ENCODE measurements at places on chromosomes 11 and 22.

DNA sequence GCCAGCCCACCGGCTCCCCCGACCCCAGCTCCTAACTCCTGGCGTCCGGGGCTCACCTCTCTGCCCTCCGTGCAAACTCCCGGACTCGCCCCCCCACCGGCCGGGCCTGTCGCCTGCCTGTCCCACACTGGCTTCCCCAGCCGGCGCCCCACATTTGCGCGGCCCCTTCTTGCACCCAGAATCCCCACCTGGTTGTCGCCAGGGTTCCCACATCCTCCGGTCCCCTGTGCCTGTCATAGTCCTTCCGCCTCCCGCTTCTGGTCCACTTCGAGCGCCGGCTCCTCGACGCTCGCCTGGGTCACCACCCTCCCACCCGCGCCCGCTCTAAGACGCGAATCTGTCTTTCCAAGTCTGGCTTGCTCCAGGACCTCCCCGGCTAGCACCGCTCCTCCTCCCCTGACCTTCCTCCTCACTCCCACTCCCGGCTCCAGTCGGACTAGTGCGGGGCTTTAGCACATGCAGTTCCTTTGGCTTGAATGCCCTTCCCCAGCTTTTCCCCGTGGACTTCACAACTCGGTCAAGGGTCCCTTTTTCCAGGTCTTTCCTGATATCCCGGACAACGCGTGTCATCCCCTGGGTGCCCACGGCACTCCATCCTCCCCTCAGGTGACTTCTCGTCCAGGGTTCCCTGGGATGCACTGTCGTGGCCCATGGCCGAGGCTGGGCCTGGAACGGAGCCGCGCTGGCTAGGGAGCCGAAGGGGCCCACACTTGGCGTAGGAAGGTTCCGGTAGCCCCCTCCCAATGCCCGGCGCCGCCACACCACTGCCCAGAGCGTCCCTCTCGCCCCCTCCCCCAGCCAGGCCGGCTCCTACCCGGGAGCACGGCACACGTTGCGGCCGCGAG lies 635 bp downstream of the SCARF2 start:
- DNase-seq, result no peak

DNA sequence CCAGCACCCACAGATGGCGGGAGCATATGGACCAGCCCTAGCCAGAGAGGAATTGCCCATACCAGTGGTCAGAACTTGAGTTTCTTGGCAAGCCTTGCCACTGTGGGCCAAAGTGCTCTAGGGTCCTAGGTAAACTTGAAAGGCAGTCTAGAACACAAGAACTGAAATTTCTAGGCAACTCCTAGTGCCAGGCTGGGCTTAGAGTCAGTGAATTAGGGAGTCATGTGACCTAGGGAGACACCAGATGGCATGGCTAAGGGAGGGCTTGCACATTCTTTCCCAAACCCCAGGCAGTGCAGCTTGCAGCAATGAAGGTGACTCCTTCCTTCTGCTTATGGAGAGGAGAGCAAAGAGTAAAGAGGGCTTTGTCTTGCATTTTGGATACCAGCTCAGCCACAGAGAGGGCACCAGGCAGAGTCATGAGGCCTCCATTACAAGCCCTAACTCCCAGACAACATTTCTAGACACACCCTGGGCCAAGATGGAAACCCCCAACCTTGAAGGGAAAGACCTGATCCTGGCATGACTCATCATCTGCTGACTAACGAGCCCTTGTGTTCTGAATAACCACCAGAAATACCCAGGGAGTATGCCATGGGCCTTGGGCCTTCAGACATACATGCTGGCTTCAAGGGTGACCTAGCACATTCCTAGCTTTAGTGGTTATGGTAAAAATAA lies 19.2 kb upstream of the OR56A3 start:
- peak; percentile 75 for DNase-seq

DNA sequence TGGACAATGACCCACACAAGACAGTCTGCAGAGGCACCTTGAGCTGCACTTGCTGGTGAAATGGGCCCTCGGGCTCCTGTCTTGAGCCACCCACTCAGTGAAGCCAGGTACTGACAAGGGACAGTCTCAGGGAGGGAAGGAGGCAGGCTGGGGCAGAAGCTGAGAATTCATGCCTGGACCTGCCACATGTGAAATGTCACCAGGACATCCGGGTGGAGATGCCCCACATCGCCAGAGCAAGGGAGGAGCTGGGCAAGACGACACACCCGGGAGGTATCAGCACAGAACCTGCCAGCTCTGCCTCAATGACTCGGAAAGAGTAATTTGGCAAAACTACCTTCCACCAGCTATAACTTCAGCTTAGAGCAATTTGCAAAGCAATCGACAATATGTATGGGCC lies 23.5 kb downstream of the CPT1A start:
- no peak for DNase-seq

DNA sequence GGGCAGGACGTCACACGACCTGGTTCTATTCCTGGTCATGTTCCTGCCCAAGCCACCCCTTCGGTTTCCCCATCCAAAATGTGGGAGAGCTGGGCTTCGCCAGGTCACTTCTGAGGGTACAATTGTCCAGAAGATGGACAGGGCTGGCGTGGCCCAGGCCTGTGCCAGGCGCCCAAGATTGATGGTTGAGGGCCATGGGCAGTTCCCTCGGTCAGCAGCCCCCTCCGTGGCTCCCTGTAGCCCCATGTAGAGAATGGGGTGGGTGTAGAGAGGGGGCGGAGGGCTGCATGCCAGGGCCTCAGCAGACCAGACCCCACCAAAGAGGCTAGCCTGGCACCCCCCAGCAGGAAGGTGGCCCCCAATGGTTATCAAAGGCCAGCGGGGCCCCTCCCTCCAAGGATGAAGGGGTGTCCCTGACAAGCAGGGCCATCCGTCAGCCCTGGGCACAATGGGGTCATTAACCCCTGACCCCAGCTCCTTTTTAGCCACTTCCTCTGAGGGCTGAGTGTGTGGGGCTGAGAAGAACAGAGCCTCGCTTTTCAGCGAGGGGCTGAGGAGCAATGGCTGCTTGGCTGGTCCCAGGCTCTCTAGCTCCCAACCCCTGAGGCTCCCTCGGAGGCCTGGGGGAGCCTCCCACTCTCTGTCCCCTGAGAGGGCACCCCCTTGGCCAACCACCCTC lies 11.0 kb upstream of the PICK1 start:
- no peak for DNase-seq

GRCh38 chr11:104665641-104666040 lies 232.6 kb downstream of the CASP12 start:
- DNase-seq, result peak; percentile 34

GRCh38 chr11:67118181-67118766 lies 789 bp upstream of the KDM2A start:
- peak; percentile 49 for DNase-seq

GRCh38 chr22:18070041-18070440 lies 7.7 kb upstream of the PEX26 start:
- DNase-seq, result no peak

- DNase-seq, result no peak
These were observed 20.6 kb downstream of the CLMP start for GRCh38 chr11:123174196-123175183.

- no peak for DNase-seq
These were observed 420.7 kb downstream of the CTTN start for GRCh38 chr11:70819022-70819421.

GRCh38 chr11:10208131-10208575 lies 85.9 kb downstream of the SBF2 start:
- peak; percentile 51 for DNase-seq

DNA sequence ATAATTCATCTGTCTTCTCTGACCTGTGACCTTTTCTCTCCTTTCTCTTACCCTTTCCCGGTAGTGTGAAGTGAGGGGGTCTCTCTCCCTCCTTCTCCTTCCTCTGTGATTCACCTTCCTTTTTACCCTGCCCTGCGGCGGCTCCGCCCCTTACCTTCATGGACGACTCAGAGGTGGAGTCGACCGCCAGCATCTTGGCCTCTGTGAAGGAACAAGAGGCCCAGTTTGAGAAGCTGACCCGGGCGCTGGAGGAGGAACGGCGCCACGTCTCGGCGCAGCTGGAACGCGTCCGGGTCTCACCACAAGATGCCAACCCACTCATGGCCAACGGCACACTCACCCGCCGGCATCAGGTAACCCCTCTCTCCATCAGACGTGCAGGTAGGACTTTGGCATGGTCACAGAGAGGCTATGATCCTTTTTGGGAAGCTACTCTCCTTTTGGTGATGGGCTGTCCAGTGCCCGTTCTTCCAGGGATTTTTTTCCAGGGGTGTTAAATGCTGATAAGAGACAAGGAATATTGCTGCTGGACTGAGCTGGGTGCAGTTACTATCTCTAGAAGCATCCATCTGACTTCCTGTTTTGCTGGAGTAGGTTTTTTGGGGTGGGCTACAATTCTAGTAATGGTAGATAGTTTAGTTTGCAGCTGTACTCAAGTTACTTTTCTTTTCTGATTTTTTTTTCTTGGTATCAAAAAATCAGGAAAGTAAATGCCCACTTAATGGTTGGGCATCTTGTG lies 29.9 kb downstream of the CTNND1 start:
- DNase-seq, result no peak

DNA sequence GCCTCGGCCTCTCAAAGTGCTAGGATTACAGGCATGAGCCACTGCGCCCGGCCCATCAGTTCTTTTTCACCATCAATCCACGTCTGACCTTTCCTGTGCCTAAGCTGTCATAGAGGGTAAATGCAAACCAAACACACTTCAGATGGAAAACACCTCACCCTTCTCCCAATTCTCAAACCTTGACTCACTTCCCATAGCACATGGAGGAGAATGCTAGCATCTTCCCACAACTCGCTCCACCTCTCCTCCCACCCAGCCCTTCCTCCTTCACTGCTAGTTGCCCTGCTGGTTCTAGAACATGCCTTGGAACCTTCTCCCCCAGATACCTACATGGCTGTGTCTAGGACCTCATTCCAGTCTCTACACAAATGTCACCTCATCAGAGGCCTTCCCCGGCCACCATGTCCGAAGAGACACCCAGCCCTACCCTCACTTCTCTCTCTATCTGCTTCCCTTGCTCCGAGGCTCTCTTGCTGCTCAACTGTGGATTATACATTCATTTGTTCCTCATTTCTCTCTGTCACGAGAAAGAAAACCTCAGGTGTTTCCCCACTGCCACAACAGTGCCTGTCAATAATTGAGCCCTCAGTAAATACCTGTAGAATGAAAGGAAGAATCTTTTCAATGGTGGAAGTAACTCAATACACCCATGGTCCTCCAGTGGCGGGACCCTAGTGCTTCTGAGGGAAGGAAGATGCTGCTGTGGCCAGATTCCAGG lies 21.3 kb upstream of the NCF4 start:
- DNase-seq, result no peak

GRCh38 chr11:123104697-123105096 lies 42.8 kb upstream of the HSPA8 start:
- no peak for DNase-seq

All from activated CD4-positive, alpha-beta T cell treated with anti-CD3 and anti-CD28 coated beads, Interleukin-10, Interleukin-2, amounts not matched to agents 100 ng/mL and 50 ng/mL, durations not matched to agents 16 hours and 8 hours (primary cell).